T-helper 17 cell (primary cell): ENCODE measurements at places on chromosomes 7 and 10. TPM values are rescaled to one million over a fixed set of nuclear protein-coding genes. Genes with fewer than 3 reads are reported as not detected.

DNA sequence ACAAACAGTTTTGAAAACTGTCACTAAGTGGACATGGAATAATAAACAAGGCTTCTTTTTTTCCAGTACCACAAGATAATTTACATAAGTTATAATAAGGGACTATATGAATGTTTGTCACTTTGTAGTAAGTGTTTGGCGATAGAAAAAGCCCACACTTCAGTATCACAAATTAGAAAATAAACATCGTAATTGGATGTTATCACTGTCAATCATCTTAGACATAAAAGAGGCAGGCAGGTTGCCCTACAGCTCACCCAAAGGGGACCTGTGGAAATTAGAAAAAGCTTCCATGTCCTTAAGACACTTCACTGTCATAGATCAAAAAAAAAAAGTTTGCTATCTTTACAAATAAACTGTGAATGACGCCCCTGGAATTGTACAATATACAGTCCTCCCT lies 3.6 kb upstream of the NOC3L start:
- DNase-seq: no peak

The SMKR1 gene
- total RNA-seq: 0.77 TPM

The CRPPA gene
- total RNA-seq: 0.81 TPM

The STEAP4 gene
- 0.42 TPM for total RNA-seq
